ENCODE measurements at places on chromosomes 13 and 19. TPM values are rescaled to one million over a fixed set of nuclear protein-coding genes. Genes with fewer than 3 reads are reported as not detected.

The LHB gene
- total RNA-seq = not detected

The KLF1 gene
- total RNA-seq = not detected

The IPO5 gene
- total RNA-seq = 100 TPM

The CEBPA gene
- 8.1 TPM for total RNA-seq
